Mammary epithelial cell (primary cell): ENCODE measurements at places on chromosomes 2 and 18. TPM values are rescaled to one million over a fixed set of nuclear protein-coding genes. Genes with fewer than 3 reads are reported as not detected.

Gene MAP2
- total RNA-seq: 10.5 and 22.2 TPM in 2 replicates

Gene TSPYL6
- total RNA-seq: not detected

Gene SNED1
- total RNA-seq: 3.7 TPM

Gene DOK6
- not detected in 2 replicates for total RNA-seq

Gene LAPTM4A
- total RNA-seq: 160 and 179 TPM in 2 replicates

Gene MC4R
- total RNA-seq: not detected

Gene UGT1A7
- 0.83 TPM for total RNA-seq

Gene SMIM21
- not detected for total RNA-seq

Gene UGT1A3
- total RNA-seq: 0.37 and 0.40 TPM in 2 replicates

Gene IL37
- total RNA-seq: not detected

Gene REG3A
- not detected for total RNA-seq

Gene KCNJ3
- not detected in 2 replicates for total RNA-seq

DNA sequence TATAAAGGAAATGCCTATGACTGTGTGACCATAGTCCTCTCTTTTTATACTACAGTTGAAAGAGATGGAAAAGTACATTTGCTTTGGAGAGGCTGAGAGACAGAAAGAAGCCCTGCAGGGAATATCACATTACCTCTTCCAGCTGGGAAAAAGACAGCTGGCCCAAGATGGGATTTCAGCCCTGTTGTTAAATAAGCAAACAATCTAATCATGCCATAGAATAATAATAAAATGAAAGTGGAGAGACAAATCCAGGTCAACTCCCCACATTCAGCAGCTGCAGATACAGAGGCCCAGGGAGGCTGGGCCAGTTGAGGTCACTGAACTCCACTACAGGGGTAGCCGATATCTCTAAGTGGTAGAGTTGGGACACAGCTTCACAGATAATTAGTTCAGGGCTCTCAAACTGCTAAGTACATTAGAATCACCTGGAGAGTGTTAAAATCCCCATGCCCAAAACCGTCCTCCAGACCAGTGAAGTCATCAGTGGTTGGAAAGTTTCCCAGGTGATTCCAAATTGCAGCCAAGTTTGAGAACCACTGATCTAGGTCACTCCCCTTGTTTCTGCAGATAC is 81.9 kb downstream of the MOGAT1 start:
- DNase-seq: peak; percentile 73

- no peak for DNase-seq
Observed at GRCh38 chr2:219441451-219442255, 7.0 kb downstream of the SPEG start.

- DNase-seq: no peak
Observed at GRCh38 chr2:145551686-145552085, 1031.8 kb upstream of the ZEB2 start.

DNA sequence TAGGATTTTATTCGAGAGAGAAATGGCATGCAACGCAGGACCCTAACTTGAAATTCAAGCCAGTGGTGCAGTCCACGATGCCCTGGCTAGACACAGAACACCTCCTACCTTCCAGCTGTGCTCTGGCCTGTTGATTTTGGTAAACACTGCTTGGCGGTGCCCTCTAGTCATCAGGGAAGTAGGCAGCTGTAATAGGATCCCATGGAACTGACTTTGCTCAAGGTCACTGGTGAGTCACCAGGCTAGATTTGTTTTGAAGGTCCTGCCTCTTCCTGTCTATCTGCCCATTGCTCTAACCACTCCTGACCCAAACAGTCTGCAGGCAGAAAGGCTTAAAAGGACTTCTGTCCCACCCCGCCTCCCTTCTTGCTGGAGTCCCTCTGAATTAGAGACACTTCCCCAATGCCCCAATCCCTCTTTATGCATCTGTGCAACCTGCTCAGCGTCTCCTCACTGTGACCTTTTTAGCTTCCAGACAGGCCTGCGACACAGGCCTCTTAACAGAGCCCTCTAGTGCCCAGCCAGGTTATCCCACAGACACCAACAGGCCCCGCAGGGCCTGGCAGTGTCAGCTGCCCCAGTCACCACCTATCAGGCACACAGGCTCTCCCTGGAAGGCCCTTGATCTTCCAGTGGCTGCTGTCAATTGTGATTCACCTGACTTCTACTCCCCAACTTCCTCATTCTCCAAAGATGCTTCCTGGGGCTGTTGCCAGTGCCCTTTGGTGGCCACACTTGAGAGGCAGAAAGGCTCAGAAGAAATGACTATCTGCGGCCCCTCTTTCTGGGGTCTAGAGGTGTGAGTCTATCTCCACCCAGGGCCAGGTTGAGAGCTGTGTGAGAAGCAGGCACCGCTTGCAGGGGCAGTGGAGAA is 5.2 kb downstream of the TMEM127 start:
- DNase-seq: peak; percentile 80

DNA sequence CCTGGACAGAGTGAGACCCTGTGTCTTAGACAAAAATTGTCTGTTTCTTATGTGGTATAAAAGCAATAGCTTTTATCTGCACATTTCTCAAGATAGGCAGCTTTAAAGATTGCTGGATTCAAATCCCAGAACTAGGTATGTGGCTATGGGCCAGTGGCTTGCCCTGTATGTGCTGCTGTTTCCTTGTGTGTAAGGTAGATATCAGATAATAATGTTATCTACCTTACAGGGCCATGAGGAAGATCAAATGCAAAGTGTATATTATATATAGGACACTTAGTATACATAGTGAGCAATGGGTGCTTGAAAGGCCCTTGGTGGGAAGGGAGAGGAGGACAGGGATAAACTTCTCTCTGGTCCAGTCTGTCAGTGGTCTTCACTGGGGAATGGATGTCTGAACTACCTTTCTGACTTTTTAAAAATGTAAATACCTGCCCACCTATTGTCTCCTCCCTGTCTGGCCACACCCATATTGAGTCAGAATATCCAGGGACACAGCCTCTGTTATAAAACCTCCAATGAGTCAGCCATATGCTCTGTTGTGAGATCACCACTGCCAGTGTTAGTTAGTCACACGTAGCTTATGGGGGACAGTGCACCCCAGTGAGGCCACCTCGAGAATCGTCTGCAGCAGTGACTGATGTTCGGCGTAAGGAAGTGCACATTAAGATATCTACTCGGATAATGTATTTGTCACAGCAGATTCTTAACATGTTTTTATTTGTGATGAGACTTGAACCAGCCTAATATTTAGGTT is 383.4 kb downstream of the PTPRM start:
- DNase-seq: peak; percentile 93

DNA sequence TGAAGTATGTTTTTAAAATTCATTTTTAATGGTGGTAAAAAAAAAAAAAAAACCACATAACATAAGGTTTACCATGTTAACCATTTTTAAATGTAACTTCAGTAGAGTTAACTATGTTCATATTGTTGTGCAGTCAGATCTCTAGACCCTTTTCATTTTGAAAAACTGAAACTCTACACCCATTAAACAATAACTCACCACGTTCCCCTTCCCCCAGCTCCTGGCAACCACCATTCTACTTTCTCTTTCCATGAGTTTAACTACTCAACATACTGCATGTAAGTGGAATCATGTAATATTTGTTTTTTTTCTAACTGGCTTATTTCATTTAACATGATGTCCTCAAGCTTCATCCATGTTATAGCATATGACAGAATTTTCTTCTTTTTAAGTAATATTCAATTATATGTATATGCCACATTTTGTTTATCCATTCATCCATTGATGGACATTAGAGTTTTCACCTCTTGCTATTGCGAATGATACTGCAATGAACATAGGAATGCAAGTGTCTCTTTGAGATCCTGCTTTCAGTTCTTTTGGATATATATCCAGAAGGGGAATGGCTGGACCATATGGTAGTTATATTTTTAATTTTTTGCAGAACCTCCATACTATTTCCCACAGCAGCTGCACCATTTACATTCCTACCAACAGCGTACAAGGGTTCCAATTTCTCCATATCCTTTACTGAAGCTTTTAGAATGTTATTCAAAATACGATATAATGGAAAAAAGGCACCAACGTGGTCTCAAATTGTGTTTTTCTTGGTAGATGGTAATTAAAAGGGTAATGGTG is 91.0 kb downstream of the SPTBN1 start:
- no peak for DNase-seq

GRCh38 chr2:147214914-147215313 is 629.9 kb upstream of the ACVR2A start:
- no peak for DNase-seq

GRCh38 chr2:241814643-241815476 is 5.9 kb downstream of the NEU4 start:
- no peak for DNase-seq

GRCh38 chr2:120587279-120587996 is 148.2 kb upstream of the GLI2 start:
- DNase-seq: no peak

DNA sequence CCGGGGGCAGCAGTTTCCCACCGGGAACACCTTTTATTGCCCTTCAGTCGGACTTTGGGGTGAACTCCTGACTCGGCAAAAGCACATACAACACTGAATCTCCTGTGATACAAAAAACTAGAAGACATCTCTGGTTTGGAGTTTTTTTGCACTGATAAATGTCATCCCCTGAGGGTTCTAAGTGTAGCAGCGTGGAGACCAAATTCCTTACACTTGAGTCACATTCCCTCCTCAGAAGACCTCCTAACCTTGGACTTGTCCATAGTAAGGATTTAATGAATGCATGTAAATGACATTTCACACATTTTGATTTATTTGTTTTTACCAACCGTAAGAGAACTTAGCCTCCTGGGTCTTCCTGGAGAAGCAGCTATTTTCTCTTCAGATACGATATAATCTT is 54.0 kb upstream of the GPR45 start:
- DNase-seq: no peak

GRCh38 chr18:55097456-55098170 is 138.4 kb upstream of the CCDC68 start:
- no peak for DNase-seq

DNA sequence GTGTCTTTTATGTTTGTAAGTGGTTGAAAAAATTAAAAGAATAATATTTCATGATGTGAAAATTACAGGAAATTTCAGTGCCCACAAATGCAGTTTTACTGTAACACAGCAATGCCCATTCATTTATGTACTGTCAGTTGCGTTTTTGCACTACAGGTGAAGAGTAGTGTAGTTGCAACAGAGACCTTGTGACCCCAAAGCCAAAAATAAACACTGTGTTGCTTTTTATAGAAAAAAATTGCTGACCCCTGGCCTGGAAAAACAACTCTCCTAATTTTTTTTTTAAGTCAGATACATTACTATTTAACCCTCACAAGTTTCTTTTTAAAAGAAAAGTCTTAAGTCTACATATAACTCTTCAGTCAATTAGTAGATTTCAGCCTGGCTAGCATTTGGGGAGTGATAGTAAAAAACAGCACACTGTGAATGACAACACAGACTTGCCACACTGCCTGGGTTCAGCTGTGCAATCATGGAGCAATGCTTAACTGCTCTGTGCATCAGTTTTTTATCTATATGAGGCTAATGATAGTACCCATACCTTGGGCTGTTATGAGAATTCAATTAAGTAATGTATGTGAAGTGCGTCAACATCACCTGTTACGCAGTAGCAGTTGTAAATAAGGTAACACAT is 8.1 kb downstream of the KLHL14 start:
- DNase-seq: no peak

DNA sequence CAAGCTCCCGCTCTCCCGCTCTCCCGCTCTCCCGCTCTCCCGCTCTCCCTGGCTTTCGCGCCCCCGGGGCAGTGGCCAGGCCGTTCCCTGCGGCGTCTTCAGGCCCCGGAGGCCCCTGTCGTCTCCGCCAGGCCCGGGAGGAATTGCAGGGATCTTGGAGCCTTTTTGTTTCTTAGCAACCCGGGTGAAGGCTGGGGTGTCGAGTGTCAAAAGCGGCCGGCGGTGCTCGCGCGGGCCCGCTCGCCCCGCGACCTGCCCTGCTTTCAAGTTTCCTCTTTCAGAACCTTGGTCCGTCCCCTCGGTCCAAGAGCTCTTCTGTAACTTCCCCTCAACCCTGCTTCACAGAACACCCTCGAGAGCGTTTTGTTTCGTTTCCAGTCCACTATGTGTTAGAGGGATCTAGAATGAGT is 1.4 kb downstream of the RNF138 start:
- peak; percentile 58 for DNase-seq

DNA sequence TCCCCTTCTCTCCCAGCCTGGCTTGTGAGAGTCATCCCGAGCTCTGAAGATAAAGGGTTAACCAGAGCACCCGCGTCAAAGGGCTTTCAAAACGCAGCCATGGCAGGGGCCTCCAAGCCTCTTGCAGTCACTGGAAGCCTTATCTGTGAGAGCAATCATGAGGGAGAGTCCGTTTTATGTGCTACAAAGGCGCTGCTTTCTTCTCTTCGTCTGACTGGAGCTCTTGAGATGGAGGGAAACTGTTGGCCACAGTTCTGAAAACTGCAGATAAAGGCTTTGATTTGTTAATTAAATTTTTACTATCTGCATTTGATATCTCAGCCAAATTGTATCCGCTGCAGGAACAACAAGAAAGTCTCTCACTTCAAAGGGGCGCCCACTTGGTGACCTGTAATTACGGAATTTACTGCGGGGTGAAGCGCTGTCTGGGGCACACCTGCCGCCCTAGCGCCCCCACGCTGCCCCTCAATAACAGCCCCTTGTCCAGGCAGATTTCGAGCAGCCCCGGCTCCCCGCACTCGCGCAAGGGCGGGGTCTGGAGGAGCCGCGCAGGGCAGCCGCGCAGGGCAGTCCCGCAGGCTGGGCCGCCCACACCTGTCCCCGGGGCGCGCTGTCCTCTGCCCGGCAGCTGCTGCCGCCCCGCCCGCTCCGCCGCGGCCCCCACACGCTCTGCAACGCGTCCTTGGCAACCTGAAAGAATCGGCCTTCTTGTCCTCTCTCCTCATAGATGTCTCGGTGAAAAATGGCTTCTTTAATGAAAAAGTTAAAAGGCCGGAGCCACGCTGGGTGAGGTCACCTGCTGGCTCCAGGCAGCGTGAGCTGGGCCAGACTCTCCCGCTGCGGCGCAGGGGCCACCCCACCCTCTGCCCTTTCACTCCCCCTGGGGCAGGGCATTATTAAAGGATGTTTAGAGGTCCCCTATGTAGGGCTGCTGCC is 217.9 kb downstream of the VAPA start:
- no peak for DNase-seq

GRCh38 chr2:21415234-21415633 is 291.5 kb downstream of the TDRD15 start:
- DNase-seq: no peak

GRCh38 chr2:111058264-111058663 is 62.5 kb upstream of the BCL2L11 start:
- no peak for DNase-seq

GRCh38 chr2:165811592-165812370 is 17.7 kb upstream of the GALNT3 start:
- no peak for DNase-seq

GRCh38 chr18:76846217-76846616 is 23.9 kb downstream of the ZNF236 start:
- DNase-seq: no peak

DNA sequence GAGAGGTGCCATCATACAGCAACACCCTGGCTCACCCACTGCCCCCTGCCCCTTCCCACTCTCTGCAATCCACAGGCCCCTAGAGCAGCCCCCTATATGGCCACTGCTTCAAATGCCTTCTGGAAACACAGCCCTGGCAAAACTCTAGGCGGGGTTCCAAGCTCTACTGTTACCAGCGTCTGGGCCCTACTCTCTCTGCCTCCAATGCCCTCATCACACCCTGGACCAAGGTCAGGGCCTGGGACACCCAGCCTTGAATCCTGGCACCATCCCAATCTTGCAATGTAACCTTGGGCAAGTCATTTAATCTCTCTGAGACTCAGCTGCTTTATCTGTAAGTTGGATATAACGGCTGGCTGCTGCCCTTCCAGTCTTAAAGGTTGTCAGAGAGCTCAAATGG is 39.2 kb upstream of the LOXHD1 start:
- no peak for DNase-seq

- DNase-seq: peak; percentile 20
Observed at GRCh38 chr18:22422909-22423548, 5.3 kb upstream of the CTAGE1 start.

- DNase-seq: no peak
Observed at GRCh38 chr2:154992826-154993225, 294.3 kb downstream of the KCNJ3 start.
